ENCODE measurements at places on chromosomes 3 and 15. TPM values are rescaled to one million over a fixed set of nuclear protein-coding genes. Genes with fewer than 3 reads are reported as not detected.

UACA gene
- 1.3 TPM for total RNA-seq

PTPN23 gene
- 26.8 TPM for total RNA-seq

CPB1 gene
- not detected for total RNA-seq

LRTM1 gene
- not detected for total RNA-seq

FBLN2 gene
- not detected for total RNA-seq

EHHADH gene
- total RNA-seq, result 1.9 TPM

DPP8 gene
- total RNA-seq, result 38.2 TPM

TM6SF1 gene
- 20.4 TPM for total RNA-seq

GPR176 gene
- total RNA-seq, result 0.08 TPM

ZNF770 gene
- 40.8 TPM for total RNA-seq

FBXO40 gene
- not detected for total RNA-seq
